ENCODE measurements at places on chromosomes 2 and 18. TPM values are rescaled to one million over a fixed set of nuclear protein-coding genes. Genes with fewer than 3 reads are reported as not detected.

GRCh38 chr2:63465633-63466032 is 122.6 kb downstream of the WDPCP start:
- no peak for DNase-seq

KCNE4 gene
- total RNA-seq: not detected

CYS1 gene
- 0.08 TPM for total RNA-seq

ACTR1B gene
- total RNA-seq: 70.7 TPM

GPR75 gene
- 2.8 TPM for total RNA-seq

DNA sequence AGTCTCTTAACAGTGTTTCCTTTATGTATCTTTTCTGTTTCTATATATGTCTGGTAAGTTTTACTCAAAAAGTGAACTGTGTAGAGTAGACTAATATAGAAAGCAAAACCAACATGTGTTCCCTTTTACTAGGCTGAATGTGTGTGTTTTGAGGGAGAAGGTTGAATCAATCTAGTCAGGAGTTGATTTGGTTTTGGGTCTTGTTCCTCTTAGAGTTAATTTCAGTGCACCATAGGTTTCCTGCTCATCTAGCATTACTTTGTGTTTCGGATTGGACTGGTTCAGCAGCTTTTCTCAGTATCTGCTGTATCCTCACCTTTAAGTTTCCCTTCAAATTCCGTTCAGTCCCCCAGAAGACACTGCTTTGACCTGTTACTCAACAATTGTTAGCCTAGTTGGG is 52.0 kb upstream of the TRIM43 start:
- no peak for DNase-seq

DNA sequence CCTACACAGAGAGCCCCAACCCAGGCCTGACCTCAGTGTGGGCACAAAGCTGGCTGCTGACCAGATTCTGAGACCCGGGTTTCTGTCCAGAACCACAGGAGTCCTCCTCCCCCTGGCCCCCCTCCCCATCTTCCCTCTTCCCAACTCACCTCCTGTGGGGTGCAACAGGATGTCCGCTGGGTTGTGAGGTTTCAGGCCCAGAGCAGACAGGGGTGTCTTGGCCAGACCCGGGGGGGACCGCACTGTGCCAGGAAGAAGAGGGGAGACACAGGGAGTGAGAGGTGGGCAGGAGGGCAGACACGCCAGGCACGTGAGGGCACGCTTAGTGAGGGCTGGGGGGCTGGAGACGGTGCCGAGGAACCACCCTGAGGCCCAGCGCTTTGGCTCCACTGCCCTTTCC is 171.5 kb downstream of the TNS1 start:
- no peak for DNase-seq

AQP12B gene
- total RNA-seq: not detected

SLC66A3 gene
- 5.3 TPM for total RNA-seq

DNA sequence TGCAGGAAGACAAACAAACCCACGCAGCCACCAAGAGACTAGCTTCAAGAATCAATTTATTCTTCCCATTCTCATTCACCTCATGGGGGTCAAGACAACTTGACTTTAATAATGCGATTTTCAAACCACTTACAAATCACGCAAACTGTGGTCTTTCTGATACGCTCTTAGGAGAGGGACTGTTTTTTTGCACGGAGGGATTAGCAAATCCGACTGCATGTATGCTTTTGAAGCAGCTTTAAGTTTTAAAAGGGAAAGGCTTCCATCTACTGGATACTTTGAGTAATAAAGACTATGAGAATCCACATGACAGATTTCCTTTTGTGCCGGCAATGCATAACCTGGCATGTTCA is 322.9 kb upstream of the KCNJ3 start:
- no peak for DNase-seq

DNA sequence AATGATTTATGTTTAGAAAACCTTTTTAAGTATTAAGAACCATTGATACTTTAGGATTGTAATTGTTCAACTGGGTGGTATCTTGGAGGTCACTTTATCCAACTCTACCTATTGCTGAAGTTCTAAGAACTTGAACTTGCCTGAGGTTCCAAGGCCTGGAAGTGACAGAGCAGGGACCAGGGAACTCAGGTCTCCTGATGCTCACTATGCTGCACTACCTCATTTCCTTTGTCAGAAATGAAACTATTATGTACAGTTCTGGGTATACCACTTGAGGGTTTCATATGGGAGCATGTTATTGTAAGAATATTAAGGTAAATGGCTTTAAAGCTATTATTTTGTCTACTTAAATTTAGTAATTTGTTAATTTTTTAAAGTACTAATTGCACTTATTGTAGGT is 3.0 kb downstream of the MBD5 start:
- no peak for DNase-seq

DNA sequence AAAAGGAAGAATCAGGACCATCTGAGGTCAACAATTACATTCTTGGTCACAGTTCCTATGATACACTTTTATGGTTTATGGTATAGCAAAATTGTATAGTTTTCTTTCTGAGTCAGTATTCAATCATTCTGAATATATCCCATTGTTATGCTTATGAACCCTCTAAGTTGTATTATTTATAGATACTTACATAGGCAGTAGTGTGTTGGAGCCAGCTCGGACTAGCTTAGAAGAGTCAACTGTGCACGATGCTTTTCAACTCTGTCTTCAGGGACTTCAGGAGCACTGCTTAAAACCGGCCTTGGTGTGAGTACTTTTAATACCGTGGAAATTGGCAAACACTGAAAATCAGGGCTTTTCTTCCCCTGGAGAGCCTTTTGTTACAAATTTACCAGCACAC is 215.7 kb downstream of the IKZF2 start:
- no peak for DNase-seq

DNA sequence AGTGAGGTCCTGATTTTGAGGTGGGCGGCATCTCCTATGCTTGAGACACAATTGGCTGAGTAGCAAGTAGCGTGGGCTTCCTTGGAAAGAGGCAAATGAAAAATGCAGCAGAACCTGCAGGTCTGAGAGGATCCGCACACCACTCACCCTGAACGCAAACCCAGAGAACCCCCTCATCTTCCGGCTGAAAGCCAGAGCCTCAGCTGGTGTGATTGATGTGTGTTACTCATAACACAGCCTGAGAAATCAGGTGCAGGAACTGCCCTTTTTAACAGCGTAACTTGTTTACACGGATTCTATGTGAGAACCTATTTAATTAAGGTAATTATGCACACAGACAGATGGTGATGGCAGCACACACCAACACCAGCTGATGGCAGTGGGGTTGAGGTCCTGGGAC is 123.4 kb downstream of the MRO start:
- DNase-seq: no peak

GRCh38 chr18:551404-552061 is 28.6 kb upstream of the CETN1 start:
- no peak for DNase-seq

DNA sequence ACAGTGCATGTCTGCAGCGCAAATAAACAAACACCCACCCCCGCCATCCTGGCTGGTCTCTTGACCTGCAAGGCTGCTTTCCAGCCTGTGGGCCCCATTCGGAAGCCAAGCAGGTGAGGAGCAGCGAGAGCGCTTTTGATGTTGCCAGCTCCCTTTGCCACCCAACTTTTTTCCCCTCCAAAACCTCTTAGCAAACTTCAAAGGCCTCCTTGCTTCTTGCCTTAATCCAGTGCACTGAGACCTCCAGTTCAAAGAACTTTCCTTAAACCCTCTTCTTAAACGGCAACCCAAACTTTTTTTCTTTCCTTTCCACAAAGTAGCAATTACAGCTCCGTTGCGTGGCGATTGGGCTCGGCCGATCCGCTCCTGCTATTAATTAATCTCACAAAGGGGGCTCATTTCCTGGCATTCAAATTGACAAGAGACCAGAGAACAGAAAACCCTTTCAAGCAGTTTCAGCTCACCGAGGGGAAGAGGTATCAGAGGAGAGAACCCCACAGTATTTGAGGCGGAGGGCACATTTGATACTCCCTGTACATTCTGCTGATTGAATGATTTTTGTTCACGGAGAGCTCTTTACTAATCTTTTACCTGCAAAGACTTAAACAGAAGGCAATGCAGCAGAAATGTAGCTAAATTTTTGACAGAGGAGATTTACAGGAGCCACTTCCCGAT is 531.4 kb downstream of the TMEM182 start:
- no peak for DNase-seq

DNA sequence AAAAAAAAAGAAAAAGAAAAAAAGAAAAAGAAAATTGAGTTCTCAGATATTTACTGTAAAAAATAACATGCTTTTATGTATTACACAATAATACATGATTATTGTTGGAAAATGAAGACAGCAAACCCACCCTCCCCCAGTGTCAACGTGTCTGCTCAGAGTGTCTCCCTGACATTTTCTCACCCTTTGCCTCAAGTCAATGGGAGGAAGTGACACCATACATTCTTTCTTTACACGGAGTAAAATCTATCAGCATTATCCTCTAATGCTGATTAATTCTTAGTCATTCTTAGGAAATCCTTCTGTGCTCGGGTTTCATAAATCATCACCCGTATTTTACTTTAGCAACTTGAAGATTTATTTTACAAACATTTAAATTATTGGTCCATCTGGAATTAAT is 32.0 kb downstream of the CTAGE1 start:
- DNase-seq: no peak

GAL3ST2 gene
- not detected for total RNA-seq

- DNase-seq: no peak
Measured at GRCh38 chr18:38494065-38494464, 928.5 kb upstream of the CELF4 start.

DNA sequence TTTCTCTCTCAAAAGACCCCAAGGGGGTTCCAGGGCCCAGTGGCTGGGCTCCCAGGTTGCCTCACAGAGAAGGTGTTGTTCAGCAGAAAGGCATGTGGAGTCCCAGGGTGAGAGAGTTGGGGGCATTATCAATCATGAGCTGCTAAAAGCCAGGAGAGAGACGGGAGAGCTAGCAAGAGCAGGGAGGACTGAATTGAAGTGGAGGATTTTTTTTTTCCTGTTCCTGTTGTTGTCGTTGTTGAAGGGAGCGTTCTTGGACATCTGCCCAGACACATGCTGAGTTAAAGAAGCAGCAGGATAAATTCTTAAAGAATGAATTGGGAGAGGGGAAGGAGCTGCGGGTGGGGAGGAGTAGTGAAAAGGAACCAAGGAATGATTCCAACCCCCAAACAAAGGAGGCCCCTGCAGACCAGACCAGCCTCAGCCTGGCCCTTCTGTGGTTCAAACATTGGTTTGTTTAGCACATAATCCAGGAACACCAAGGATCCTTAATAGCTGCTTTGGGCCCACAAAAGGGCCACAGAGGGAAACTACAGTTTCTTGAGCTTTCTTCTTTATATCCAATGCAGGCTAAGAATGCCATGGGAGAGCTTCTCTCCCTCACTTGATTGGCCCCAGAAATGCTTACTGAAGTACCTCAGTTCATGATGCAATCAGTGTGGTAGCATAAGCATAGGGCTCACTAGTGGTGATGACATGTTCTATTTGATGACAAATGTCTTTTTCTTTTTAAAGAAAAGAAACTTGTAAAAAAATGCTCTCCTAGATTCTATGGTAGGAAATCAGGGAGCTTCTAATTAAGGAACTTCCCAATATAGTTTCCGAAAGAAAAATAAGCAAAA is 146.0 kb downstream of the SETBP1 start:
- no peak for DNase-seq

DNA sequence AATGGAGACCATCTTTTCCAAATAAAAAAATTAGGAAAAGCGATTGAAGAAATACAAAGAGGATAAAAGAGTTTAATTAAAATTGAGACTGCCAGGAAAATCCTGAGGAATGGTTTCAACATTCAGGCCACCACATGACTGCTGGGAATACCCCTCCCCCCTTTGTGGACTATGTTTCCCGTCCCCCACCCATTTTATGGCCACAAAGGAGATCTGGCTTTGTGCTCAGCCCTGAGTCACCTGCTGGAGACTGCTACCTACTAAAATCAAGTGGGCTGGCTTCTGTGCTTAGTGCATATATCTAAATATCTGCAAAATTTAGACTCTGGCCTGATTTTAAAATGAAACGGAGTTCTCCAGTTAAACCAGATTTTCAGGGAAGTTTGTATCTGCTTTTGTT is 10.1 kb downstream of the RND3 start:
- no peak for DNase-seq

DNA sequence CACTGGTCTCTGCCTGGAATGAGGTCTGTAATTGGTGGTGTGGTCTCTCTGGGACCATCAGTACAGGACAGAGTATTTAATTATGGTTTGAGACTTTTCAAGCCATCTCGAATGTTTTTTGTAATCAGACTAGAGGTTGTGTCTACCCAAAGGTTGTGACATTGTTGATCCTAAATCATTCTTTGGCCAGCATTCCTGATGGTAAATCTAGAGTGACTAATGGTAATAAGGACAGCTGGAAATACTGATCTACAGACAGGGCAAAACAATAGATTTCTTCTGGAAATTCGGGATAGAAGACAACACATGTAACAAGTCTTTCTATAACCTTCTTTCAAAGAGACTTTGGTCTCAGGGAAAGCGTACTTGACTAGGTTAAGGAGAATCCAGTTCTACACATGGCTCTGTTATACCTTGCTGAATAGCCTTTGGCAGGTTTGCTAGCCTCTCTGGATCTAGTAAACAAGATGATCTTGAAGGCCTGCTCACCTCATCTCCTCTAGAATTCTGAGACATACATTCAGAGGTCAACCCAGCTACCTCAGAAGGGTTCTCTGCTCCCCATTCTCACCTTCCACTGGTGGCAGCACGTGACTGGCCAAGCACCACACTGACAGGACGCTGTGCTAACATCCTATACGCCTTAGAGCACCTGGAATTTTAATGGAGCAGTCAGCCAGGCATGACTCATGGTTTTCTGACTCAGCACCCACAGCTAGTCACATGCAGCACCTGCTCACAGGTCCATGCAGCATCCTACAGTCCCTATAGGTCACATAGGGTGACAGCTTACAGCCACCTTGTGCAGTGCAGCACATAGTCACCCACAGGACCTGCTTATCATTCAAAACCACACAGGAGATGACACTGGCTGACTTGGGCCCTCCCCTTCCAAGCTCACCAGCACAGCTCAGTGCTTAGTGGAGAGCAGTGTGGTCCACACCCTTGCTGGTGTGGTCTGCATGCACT is 12.2 kb downstream of the PLB1 start:
- peak; percentile 18 for DNase-seq

- no peak for DNase-seq
Measured at GRCh38 chr18:67639872-67640271, 123.4 kb upstream of the DSEL start.

SOCS6 gene
- 0.81 TPM for total RNA-seq

ARHGEF4 gene
- total RNA-seq: 0.43 TPM

UGT1A5 gene
- not detected for total RNA-seq

DLX1 gene
- total RNA-seq: not detected

SCN1A gene
- total RNA-seq: not detected

ZNF804A gene
- not detected for total RNA-seq

All from activated T-cell treated with anti-CD3 and anti-CD28 coated beads, Interleukin-2, amount 50 U/mL, for 4 hours (primary cell).